ENCODE measurements at places on chromosomes 13 and 19. TPM values are rescaled to one million over a fixed set of nuclear protein-coding genes. Genes with fewer than 3 reads are reported as not detected.

Gene KLF5
- 0.50 TPM for total RNA-seq

Gene ICAM4
- total RNA-seq, result 1.2 TPM

Gene ATXN8OS
- total RNA-seq, result not detected

Gene CEACAM20
- total RNA-seq, result not detected

Gene BORA
- 11.8 TPM for total RNA-seq

Gene SIRT6
- total RNA-seq, result 23.3 TPM

Gene SIX5
- 18.9 TPM for total RNA-seq

Gene SSC5D
- 14.4 TPM for total RNA-seq

Gene FCAR
- not detected for total RNA-seq

Gene NDFIP2
- total RNA-seq, result 65.8 TPM

Gene TPTE2
- not detected for total RNA-seq

Gene CA11
- 1.6 TPM for total RNA-seq

Gene RAB3A
- 5.5 TPM for total RNA-seq

Gene MYH14
- not detected for total RNA-seq

Gene TJP3
- total RNA-seq, result not detected

Gene LPAR2
- total RNA-seq, result 2.6 TPM

Gene COL5A3
- total RNA-seq, result 5.0 TPM

Gene ZGLP1
- 0.29 TPM for total RNA-seq

Gene PEAK3
- not detected for total RNA-seq

Gene RASAL3
- total RNA-seq, result 0.15 TPM

Gene CERS1
- total RNA-seq, result 0.29 TPM

Gene TEAD2
- total RNA-seq, result 24.3 TPM

Gene ICAM1
- total RNA-seq, result 15.9 TPM

Gene BSPH1
- not detected for total RNA-seq

Gene LRRC8E
- total RNA-seq, result 7.4 TPM

Gene ATP4A
- total RNA-seq, result not detected

Gene MBD3L3
- not detected for total RNA-seq

Gene IGSF23
- total RNA-seq, result 0.17 TPM

Gene TPRX2
- not detected for total RNA-seq

Gene PSG11
- total RNA-seq, result not detected

Gene FFAR3
- not detected for total RNA-seq

Gene FREM2
- not detected for total RNA-seq

Gene ZNF625
- total RNA-seq, result 14.5 TPM

Gene SH2D3A
- total RNA-seq, result 0.15 TPM

Gene REEP6
- total RNA-seq, result 4.6 TPM

Gene PABPC3
- total RNA-seq, result 0.15 TPM

Gene SBK3
- total RNA-seq, result not detected

Gene CD33
- total RNA-seq, result not detected

Gene KDELR1
- 96.4 TPM for total RNA-seq

Gene KLC3
- under 0.01 TPM for total RNA-seq

Gene FGF21
- total RNA-seq, result not detected

Gene RFXAP
- total RNA-seq, result 1.3 TPM

Gene GPR4
- 0.73 TPM for total RNA-seq

Gene CYP2B6
- total RNA-seq, result not detected

Gene TMC4
- total RNA-seq, result 0.58 TPM

Gene OR4F17
- total RNA-seq, result not detected

Gene ZNF626
- total RNA-seq, result 14.7 TPM

Gene ZNF296
- total RNA-seq, result 0.17 TPM

Gene ZNF628
- 1.6 TPM for total RNA-seq
